ENCODE measurements at places on chromosomes 12 and 14.

DNA sequence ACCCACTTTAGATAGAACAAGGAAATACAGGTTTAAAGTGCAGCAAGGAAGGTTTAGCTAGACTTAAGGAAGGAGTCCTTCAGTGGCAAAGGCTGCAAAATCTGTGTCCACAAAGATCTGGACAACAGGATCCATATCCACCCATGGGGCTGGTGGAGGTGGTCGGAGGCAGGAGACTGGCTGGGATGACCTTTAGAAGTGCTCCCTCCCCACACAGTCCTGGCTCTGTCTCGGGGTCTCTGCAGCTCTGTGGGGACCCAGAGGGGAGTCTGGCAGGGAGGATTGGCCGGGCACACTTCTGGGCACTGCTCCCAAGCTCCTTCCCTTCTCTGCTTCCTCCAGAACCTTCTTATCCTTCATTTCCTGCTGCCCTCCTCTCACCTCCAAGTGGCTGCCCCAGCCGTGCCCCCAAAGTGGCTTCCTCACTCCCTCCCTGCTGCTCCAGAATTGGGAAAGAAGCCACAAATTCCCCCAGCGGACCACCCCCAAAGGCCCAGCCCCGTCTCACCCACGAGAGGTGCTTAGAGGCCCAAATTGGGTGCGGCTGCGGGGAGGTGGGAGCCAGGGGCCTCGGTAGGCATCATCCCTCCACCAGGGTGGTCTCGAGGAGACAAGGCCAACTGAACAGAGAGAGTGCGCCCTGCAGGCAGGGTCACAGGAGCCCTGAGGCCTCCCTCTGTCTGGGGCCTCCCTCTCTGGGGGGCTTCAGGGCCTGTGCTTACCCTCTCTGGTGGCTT, 21.9 kb upstream of the PGF start:
- DNase-seq: no peak

DNA sequence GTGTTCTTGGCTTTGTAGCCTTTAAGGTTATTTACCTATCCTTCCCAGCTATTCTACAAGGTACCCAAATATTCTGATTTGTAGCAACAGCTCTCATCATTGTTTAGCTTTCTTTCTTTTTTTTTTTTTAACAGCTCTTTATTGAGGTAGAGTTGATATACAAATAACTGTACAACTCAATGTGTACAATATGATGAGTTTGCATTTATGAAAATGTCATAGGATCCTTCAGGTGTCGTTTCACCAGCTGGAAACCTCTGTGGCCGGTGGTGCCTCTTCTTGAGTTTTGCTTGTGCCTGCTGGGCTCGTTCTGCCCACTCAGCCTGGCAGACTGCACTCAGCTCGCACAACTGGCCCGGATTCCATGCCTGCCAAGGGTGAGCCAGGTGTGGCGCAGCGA, 26.9 kb upstream of the TBPL2 start:
- no peak for DNase-seq

DNA sequence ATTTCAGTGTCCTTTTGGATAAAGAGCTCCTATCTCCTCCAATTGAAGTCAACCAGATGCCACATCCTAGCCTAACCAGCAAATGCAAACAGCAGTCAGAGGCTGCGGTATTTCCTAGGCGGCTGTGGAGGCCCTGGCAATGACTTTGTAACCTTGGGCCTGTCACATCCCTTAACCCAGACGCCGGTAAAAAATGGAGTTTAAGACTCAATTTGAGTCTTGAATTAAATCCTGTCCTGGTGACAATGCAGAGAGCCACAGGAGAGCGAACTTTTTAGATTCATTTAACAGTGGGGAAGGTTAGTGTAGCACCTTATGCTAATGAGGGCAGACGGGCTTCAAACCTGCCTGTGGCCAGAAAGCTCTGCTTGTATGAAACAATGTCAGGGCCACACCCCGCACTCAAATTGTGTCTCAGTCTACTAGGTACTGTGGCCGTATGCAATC, 1.3 kb downstream of the C12orf75 start:
- DNase-seq: peak; percentile 47

DNA sequence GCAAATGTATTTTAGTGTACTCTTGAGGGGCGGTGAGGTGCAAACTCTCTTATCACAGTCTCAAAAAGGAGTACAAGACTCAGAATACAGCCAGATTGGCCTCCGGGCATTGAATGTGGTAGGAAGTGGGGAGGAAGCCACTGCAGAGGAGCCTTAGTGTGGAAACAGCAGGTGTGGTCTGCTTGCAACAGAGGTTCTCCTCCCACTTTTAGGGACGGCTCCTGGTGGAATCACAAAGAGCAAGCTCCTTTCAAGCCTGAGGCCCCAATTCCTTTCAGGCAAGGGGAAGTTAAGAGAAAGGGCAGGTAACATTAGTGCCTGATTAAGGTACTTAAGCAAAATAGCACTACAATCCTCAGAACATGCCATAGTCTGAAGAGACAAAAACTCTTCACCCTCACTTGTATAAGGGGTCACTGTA, 23.7 kb upstream of the SLC2A3 start:
- peak; percentile 73 for DNase-seq

DNA sequence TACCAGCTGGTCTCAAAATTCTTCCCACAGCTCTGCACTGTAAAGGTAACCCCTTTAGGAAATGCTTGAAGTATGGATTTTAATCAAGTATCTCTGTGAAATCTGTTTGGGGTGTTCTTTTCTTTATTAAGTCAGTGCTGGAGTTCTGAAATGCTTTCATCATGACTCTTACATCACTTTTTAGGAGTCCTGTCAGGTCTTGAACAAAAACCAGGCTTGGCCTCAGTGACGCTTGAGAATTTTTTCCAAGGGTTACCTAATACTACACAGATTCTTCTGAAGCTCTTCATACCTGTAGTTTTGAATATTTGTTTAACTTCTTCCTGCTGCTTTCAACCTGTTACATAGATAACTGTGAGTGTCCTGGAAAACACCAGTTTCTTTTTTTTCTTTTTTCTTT, 47.0 kb upstream of the KCNH3 start:
- no peak for DNase-seq

DNA sequence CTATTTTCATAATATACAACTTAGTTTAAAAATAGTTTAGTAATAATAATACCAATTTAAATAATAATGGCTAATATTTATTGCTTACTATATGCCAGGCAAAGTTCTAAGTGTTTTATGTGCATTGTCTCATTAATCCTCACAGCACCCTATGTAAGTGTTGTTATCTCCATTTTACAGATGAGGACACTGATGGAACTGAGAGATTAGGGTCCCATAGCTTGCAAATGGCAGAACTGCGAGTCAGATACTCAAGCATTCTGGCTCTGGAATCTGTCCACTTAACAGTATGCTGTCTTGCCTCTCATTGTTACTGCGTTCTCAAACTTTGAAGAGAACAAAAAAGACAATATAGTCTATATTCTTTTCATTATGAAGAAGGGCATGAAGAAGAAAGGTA, 19.0 kb downstream of the AP5M1 start:
- no peak for DNase-seq

- no peak for DNase-seq
Observed at GRCh38 chr12:117049295-117049694, 49.9 kb downstream of the TESC start.

DNA sequence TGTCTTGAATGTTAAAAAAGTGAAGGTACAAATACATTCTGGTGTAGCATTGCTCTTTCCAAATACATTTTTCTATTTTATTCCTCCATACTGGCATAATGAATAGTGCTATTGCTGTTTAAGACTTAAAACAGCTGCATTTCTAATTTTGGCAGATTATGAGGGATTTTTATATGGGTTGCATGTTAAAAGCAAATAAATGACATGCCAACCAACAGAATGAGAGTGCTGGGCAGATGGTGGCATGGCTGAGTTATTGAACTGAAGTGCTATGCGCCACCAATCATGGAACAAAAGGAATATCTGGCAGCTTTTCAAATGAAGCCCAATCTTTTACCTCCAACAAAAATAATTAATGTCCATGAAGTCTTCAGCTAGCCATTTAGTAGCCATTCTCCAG, 215.0 kb downstream of the PRKD1 start:
- DNase-seq: no peak

- DNase-seq: no peak
Observed at GRCh38 chr14:34937442-34937841, 45.4 kb upstream of the SRP54 start.

DNA sequence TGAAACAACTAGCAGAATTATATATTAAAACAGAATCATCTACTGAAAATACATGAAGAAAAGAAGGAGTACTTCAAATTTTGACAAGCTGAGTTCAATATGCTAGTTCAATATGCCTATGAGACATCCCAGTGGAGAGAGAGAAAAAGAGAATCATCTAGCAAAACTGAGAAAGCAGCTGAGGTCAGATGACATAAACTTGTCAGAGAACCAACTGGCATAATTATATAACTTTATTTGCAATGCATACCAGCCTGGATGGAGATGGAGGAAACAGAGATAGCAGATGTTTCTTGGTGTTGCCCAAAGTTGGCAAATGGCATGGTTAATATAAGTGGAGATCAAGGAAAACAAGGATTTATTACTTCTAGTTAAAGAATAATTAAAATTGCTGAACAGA, 148.7 kb upstream of the PDZRN4 start:
- no peak for DNase-seq

- peak; percentile 65 for DNase-seq
Observed at GRCh38 chr12:104137001-104137901, 759 bp downstream of the NFYB start.

DNA sequence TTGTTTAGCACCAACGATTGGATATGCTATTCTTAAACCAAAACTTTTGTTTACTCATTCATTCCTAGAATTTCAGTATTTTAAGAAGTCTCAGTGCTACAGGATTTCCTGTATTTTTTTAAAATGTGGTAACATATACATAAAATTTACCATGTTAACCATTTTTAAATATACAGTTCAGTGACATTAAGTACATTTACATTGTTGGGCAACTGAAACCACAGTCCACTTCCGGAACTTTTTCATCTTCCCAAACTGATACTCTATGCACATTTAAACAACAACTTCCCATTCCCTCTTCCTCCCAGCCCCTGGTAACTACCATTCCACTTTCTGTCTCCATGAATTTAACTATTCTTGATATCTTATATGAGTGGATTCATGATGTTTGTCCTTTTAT, 30.3 kb downstream of the PDE3A start:
- DNase-seq: no peak

DNA sequence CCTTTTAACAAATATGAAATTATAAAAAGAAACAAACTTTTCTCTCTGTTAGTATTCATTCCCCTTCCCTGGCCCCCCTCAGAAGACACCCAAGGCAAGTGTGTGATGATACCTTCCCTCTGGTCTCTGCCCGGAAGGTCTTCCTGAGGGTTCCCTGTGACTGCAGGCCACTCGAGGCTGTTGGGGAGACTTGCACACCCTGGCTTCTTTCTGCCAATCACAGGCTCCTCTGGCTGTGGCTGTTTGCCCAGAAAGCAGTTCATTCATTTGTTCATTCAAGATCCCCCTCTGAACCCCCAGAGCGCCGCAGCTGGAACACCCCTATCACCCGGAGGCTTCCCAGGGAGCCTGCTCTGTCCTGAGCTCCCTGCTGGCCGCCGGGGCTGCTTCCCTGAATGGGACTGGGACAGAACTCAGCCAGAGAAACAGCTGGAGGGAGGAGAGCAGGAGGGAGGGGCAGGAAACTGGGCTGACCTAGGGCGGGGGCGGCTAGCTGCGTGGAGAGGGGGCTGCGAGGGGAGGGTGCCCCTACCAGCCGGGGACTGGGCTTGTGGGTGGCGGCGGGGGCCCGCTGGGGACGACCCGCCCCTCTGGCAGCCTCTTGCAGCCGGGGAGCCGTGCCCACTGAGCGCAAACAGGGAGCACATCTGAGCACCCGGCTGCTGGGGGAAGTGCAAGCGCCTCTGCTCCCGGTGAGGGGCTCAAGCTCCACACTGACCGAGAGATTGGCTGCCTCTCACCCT, at the start of gene CMKLR1:
Gene CMKLR1 (minus strand): TSS at position 397 of the 743 bp plus-strand sequence. CDS start 45,720 bp downstream, outside the sequence.
- DNase-seq: no peak

DNA sequence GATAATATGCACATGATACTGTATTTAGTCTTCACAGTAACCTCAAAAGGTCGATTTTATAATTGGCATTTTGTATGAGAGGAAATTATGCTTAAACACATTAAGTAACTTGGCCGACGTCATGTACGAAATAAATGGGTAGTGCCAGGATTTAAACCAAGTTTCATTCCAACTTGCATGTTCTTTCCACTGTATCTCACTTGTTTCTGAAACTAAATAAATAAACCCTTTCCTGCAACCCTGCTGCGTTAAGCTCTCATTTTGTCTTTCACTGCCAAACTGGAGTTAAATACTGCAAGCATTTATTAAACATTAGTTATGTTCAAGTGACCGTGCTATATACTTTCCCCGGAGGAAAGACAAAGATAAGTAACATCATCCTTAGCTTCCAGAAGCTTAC, 293.9 kb upstream of the PRKD1 start:
- no peak for DNase-seq

DNA sequence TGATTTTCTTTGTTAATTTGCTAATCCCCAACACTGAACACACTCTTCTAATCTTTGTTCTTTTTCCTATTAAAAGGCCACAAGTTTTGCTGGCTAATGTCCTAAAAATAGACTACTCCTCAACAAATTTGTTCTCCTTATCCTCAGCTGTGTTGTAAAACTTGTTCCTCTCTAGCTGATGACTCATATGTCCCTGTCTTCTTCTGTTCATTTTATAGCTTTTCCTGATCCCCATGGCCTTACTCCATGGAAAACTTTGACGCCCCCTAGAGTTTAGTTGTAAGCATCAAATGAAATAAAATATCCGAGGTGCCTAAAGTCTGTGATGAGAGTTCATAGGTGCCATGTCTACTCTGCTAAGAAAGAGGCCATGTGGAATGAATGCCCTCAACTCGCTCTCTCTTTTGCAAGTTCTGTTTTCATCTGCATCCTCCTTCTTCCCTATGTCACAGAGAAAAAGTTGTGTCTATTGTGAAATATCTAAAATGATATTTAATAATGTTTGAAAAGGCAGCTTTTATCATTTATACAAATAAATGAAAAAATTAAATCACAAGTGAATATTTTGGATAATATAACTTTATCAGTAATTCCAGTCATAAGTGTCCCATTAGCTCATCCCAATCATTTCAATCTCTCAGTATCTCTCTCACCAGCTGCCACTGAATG, 237.9 kb downstream of the IPO8 start:
- DNase-seq: no peak

GRCh38 chr14:92471919-92472318, 41.7 kb upstream of the RIN3 start:
- DNase-seq: peak; percentile 9

DNA sequence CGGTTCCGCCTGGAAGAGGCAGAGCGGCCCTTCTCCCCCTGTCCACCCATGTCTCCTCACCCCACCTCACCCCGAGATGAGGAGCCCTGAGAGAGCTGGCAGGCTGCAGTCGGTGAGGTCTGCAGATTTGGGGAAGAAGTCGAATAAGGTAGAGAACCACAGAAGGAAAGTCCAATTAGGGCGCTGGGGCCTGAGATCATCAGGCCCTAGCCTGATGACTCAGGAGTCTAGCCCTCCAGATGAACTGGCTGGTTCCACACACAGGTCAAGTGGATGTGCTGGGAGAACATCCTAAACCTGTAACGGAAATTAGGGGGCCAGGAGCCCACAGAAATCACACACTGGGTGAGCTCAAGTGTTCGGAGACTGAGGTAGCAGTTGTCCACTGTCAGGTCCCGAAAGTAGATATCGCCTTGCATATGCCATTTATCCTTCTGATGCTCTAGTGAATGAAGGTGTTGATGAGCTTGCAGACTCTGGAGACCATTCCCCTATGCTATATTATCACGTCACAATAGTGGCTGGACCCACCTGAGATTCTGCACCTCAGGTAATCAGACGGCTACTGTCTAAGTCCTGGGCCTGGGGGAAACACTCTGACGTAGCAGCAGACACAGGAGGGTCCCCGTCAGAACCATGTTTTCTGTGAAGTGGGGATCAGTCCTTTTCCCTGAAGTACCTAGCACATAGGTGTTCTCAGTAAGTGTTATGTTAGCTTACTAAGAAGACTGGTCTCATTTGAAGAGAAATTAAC, 886 bp upstream of the METTL17 start:
- DNase-seq: no peak

GRCh38 chr14:38866461-38866860, 236.6 kb downstream of the SEC23A start:
- DNase-seq: no peak
